ENCODE measurements at places on chromosomes 12 and 14. TPM values are rescaled to one million over a fixed set of nuclear protein-coding genes. Genes with fewer than 3 reads are reported as not detected.

Gene SERPINA1
- total RNA-seq, result 1.9 TPM

Gene AKAP3
- 2.0 TPM for total RNA-seq

Gene TMEM52B
- total RNA-seq, result not detected

Gene PIWIL1
- not detected for total RNA-seq

Gene ABHD4
- total RNA-seq, result 9.4 TPM

Gene FAM222A
- 1.0 TPM for total RNA-seq

Gene MLXIP
- 26.0 TPM for total RNA-seq

DNA sequence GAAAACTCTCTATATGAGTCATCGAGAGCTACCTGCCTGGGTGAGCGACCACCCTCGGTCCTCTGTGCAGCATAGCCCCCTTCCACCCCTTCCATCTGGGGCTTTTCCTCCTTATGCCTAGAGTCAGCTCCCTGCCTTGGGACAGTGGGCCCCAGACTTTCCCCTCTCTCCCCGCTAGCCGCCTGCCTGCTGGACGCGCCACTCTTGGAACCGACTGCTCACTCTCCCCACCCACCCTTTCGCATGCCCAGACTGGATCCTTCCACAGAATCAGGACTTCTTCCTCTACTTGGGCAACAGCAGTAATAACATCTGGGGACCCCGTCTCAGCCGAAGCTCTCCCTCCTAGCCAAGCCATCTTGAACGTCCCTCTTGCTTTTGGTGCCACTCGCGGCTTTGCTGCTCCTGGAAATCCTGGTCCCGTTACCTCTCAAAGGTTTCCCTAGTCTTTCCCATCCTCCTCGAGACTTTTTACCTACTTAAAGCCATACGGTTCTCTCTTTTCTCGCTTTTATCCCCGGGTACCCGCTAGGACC lies 671 bp downstream of the ESYT1 start:
- no peak for DNase-seq

DNA sequence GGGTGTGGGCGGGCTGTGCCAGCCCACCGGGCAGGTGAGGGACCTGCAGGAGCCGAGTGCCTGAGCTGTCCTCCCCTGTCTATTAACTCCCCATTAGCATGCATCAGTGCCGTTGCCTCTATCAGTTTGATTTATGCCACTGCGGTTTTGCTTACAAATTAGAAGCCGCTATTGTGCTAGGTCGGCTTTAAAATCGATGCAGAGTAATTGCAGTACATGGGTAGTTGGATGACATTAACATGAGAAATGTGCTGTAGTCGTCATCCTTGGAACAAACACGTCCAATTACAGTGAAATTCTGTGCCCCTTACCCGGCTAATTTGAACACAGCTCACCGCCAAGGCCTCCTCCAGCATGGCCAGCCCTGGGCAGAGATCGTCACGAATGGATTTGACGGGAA lies 145.8 kb downstream of the TSPAN9 start:
- DNase-seq, result no peak

- no peak for DNase-seq
Measured at GRCh38 chr12:118020036-118020435, 3.5 kb downstream of the RFC5 start.

DNA sequence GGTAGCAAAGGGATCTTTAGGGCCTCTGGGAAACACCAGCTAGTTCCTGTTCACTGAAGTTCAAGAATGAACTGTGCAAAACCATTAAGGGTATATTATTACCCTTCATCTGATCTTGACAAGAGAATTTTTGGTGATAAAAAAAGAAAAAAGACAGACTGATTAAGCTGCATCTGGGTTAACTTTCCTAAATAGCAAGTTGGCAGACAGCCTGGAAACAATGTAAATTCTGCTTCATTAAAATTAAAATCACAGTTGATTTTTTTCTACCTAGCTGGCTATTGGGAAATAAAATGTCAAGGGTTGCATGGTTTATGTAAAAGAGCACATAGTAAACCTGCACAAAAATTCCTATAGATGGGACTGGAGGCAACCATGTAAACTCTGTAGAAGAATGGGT lies 126.6 kb upstream of the PRKD1 start:
- no peak for DNase-seq

DNA sequence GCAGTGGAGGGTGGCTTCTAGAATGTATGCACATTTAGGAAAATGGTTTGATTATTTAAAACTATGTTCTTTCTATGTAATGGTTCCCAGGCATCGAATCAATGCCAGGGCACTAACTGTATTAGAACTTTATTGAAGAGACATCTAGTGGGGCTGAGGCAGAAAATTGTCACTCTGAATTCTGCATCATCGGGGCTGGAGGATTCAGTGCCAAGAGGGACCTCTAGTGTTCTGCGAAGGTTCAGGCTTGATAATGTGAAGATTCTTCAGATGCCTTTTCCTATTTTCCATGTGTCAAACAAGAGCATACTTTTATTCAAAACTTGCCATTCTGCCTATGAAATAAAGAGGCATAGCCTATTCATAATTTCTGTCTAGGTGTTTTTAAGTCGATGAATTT lies 146.3 kb downstream of the CAND1 start:
- DNase-seq, result peak; percentile 5

DNA sequence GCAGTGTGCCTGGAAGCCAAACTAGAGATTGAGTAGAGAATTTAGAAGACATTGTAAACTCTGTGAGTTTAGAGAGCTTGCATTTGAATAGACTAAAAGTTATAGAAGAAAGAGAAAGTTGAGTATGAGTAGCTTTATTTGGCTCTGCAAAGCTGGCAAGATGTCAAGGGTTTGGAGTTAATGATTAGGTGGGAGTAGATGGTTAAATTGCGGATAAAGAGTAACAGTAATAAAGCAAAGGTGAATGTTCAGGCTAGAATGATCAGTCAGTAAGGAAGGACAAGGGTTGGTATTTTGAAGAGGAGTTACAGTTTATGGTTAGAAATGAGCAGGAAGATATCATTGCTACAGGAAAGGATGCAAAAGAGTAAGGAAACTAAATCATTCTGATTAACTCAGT lies 5.2 kb downstream of the PPM1A start:
- no peak for DNase-seq

DNA sequence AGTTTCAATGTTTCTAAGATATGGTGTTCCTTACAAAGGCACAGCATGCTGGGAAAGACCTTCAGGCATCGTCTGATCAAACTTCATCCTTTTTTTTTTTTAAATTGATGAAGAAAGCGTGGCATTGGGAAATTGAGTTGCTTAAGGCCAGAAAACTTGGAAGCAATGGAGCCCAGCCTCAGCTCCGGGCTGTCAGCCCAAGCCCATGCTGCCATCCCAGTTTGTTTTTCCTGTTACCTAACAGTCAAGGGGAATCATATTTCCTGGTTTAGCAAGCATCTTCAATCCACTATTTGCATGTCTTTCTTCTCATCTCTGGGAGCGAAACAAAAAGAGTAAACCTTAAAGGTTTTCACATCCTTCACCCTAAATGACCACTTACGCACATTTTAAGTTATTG lies 200.2 kb downstream of the CHST11 start:
- DNase-seq, result no peak

DNA sequence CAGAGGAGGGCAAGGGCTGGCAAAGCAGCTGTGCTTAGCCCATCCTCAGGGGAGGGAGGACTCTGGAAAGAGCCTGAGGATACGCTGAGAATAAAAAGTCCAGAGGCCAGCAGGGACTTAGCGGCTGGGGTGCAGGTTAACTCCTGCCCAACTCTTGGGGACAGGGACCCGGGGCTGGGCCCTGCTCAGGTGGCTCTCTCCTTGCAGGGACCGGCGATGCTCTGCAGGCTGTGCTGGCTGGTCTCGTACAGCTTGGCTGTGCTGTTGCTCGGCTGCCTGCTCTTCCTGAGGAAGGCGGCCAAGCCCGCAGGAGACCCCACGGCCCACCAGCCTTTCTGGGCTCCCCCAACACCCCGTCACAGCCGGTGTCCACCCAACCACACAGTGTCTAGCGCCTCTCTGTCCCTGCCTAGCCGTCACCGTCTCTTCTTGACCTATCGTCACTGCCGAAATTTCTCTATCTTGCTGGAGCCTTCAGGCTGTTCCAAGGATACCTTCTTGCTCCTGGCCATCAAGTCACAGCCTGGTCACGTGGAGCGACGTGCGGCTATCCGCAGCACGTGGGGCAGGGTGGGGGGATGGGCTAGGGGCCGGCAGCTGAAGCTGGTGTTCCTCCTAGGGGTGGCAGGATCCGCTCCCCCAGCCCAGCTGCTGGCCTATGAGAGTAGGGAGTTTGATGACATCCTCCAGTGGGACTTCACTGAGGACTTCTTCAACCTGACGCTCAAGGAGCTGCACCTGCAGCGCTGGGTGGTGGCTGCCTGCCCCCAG lies 2.8 kb downstream of the B3GNT4 start:
- no peak for DNase-seq

- DNase-seq, result no peak
Measured at GRCh38 chr14:95015046-95015445, 142.3 kb downstream of the DICER1 start.

Data from activated CD8-positive, alpha-beta T cell treated with anti-CD3 and anti-CD28 coated beads for 36 hours (primary cell).